Epithelial cell of proximal tubule (primary cell): ENCODE measurements at places on chromosomes 4 and X. TPM values are rescaled to one million over a fixed set of nuclear protein-coding genes. Genes with fewer than 3 reads are reported as not detected.

GRCh38 chrX:29496636-29497180, 718.7 kb upstream of the MAGEB2 start:
- no peak for DNase-seq

DNA sequence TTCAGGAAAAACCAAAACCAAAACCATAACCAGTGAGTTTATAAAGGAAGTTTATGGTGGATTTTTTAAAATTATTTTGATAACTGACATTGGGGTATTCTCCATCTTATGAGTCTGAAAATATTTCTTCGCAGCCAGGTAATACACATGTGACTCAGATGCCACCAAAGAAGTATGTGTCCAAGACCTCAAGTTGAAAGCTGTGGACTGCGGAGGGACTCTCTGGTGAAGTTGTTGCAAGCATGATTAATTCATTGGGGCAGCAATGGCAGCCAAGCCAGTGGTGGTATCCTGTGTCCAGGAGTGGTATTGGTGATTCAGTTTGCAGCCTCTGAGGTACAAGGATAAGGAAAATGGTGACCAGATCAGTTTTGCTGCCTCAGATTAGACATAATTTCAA, 14.0 kb upstream of the ADH5 start:
- DNase-seq: no peak

Gene EDNRA
- total RNA-seq: 3.3 and 3.9 TPM in 2 replicates

Gene DCAF12L1
- total RNA-seq: 8.4 and 10.7 TPM in 2 replicates

Gene ABCB7
- total RNA-seq: 32.7 and 33.5 TPM in 2 replicates
